ENCODE measurements at places on chromosomes 6 and 20. TPM values are rescaled to one million over a fixed set of nuclear protein-coding genes. Genes with fewer than 3 reads are reported as not detected.

Gene DOP1A
- 46.9 TPM for total RNA-seq

Gene SALL4
- not detected for total RNA-seq

Gene FAM217A
- not detected for total RNA-seq

Gene SNAP25
- total RNA-seq: 4.2 TPM

Gene TCF21
- 22.2 TPM for total RNA-seq

Gene NHSL1
- total RNA-seq: 8.6 TPM

Gene RFX6
- total RNA-seq: not detected

Gene SEC23B
- 21.0 TPM for total RNA-seq

Gene TMC2
- 0.34 TPM for total RNA-seq

Gene COL9A1
- total RNA-seq: 0.83 TPM

Gene IYD
- total RNA-seq: not detected

Gene PTCHD4
- 0.83 TPM for total RNA-seq

Gene OPRL1
- total RNA-seq: 0.92 TPM

Gene EDN1
- total RNA-seq: 5.4 TPM

Gene CLPSL1
- not detected for total RNA-seq

Data from esophagus muscularis mucosa (tissue), 4 donors.